ENCODE measurements at places on chromosomes 11 and 22.

DNA sequence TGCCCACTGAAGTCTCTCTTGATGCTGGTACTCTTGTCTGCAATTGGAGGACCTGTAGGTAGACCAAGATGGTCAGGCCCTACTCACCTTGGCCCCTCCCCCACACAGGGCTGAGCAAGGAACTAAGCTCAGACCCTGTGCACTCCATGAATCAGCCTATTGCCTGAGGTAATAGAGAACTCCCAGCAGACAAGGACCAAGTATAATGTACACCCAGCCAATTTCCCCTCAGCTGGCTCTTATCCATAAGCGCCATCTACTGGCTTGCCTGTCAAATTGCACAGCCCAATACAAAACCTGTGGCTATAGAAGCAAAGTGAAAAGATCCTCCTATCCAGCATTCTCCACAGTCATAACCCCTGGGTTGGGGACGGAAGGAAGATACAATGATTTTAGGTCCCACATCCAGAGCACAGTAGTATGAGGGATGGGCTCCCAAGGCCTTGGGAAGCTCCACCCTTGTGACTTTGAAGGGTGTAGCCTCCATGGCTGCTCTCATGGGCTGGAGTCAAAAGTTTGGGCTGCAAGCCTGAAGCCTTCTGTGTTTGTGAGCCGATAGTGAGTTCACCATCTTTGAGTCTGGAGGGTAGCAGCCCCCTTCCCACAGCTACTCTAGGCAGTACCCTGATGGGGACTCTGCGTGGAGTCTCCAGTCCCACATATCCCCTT is 56.0 kb downstream of the GLYATL2 start:
- H3K4me1 ChIP-seq = no peaks in the 10 kb centered on the region
- H3K4me3 ChIP-seq = no peak overlapping the region
- H3K27ac ChIP-seq = no peak overlapping the region
- no peaks in the 10 kb centered on the region for H3K36me3 ChIP-seq

DNA sequence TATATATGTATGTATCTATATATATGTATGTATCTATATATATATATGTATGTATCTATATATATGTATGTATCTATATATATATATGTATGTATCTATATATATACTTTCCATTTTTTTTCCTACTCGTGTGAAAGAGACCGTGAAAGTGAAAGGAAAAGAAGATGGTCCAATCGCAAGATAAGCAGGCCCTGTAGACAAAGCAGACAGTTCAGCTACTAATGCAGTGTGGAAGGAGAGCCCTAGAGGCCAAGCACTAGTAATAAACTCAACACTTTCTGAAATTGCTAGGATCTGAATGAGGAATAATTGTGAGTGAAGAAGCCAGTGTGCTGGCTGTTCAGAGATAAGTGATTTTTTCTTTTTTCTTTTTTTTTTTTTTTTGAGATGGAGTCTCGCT is 47.2 kb downstream of the MCHR1 start:
- no peaks in the 10 kb centered on the region for H3K27me3 ChIP-seq
- no peaks in the 10 kb centered on the region for H3K36me3 ChIP-seq
- no peaks in the 10 kb centered on the region for H3K4me1 ChIP-seq

GRCh38 chr11:70130636-70131035 is 52.5 kb downstream of the ANO1 start:
- no peak for DNase-seq
- H3K27ac ChIP-seq = no peak overlapping the region
- H3K4me3 ChIP-seq = no peak overlapping the region
- H3K4me1 ChIP-seq = peaks cover 22% of the 10 kb centered on the region
- no peaks in the 10 kb centered on the region for H3K27me3 ChIP-seq

DNA sequence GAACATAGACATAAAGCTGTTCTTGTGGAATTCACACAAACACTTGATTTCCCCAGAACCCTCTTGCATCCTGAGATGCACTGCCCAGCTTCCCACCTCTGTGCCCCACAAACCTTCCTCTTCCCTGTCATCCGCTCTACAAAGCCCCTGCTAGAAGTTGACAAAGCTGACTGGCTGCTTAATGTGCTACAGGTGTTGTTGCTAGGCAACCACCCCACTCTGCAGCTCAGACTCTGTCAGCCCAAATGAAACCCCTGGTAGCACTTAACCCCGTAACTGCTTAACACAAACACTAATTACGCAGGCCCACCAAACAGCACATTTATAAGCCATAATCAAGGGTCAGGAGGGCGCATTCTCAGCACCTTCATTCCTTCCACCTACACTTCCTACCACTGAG is 172.0 kb upstream of the CADM1 start:
- no peaks in the 10 kb centered on the region for H3K36me3 ChIP-seq
- H3K27ac ChIP-seq = no peak overlapping the region
- no peak overlapping the region for H3K4me3 ChIP-seq
- DNase-seq = peak; percentile 69
- peaks cover 23% of the 10 kb centered on the region for H3K4me1 ChIP-seq
- H3K27me3 ChIP-seq = no peaks in the 10 kb centered on the region

DNA sequence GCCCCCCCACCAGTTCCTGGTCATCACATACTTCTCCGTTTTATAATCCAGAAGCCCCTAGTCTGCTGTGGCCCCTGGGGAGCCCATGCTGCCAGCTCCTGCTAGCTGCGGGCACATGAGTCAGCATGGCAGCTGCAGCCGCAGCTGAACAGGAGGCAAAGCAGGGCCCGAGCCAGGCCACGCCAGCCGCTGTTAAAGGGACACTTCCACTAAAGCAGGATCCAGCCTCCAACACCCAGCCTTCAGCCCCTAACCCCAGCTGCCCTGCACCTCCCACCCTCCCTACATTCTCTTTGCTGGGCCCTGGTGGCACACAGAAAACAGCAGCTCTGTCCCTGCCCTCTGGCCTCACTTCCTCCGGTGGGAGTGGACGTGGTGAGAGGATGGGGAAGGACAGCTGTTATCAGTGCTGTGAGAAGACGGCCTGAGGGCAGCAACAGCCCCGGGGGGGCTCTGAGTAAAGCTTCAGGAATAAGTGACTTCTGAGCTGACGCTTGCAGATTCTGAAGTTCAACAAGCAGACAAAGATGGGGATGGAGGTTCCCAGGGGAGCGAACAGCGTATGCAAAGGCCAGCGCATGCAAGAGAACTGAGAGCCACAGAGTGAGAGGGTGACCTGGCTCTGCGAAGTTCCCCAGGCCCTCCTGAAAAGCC is 688 bp upstream of the LRRC74B start:
- H3K27me3 ChIP-seq = no peaks in the 10 kb centered on the region
- H3K36me3 ChIP-seq = no peaks in the 10 kb centered on the region
- H3K4me3 ChIP-seq = peak overlapping the region; percentile 85
- peaks cover 5% of the 10 kb centered on the region for H3K4me1 ChIP-seq
- H3K27ac ChIP-seq = peak overlapping the region; percentile 73
- no peak for DNase-seq

DNA sequence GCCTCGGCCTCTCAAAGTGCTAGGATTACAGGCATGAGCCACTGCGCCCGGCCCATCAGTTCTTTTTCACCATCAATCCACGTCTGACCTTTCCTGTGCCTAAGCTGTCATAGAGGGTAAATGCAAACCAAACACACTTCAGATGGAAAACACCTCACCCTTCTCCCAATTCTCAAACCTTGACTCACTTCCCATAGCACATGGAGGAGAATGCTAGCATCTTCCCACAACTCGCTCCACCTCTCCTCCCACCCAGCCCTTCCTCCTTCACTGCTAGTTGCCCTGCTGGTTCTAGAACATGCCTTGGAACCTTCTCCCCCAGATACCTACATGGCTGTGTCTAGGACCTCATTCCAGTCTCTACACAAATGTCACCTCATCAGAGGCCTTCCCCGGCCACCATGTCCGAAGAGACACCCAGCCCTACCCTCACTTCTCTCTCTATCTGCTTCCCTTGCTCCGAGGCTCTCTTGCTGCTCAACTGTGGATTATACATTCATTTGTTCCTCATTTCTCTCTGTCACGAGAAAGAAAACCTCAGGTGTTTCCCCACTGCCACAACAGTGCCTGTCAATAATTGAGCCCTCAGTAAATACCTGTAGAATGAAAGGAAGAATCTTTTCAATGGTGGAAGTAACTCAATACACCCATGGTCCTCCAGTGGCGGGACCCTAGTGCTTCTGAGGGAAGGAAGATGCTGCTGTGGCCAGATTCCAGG is 21.3 kb upstream of the NCF4 start:
- no peaks in the 10 kb centered on the region for H3K27me3 ChIP-seq
- no peaks in the 10 kb centered on the region for H3K36me3 ChIP-seq
- no peaks in the 10 kb centered on the region for H3K4me1 ChIP-seq
- no peak for DNase-seq
- H3K27ac ChIP-seq = no peak overlapping the region

- H3K4me3 ChIP-seq = no peak overlapping the region
- no peaks in the 10 kb centered on the region for H3K27me3 ChIP-seq
- no peaks in the 10 kb centered on the region for H3K4me1 ChIP-seq
- H3K36me3 ChIP-seq = no peaks in the 10 kb centered on the region
- DNase-seq = peak; percentile 86
Observed at GRCh38 chr11:68825571-68825970, 16.1 kb downstream of the CPT1A start.

GRCh38 chr11:95435628-95436353 is 204.8 kb upstream of the SESN3 start:
- no peak overlapping the region for H3K4me3 ChIP-seq
- H3K4me1 ChIP-seq = no peaks in the 10 kb centered on the region
- H3K36me3 ChIP-seq = no peaks in the 10 kb centered on the region
- H3K27ac ChIP-seq = no peak overlapping the region
- H3K27me3 ChIP-seq = no peaks in the 10 kb centered on the region

DNA sequence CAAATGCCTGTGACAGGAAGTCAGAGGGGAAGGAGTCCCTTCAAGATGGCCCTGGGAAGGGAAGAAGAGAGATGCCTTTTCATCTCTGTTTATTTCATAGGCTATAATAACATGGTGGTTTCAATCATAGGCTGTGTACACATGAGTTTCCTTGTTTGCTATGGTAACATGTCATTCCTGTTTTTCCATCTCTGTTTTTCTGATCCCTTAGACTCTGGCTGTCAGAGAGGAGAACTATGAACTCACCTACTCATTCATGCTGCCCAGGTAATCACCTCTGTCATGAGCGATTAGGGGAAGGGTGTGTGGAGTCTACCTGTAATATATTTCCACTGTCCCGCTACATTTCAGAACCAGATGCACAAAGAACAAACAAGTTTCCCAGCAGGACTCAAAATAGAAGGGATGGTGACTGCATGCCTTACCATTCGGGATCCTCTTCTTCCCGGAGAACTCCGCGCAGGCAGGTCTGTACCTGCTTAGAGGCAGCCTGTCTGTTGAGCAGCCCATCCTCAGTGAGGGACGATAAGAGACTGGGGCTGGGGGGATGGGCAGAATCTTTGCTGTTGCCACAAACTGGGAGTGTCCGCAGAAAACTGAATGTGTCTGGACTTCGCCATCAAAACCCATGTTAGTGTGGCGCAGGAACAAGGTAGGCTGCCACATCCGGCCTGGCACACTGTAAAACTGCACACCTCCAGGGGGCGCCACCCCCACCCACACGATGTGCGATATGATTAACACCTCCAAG is 7.1 kb upstream of the PEX26 start:
- H3K4me1 ChIP-seq = no peaks in the 10 kb centered on the region
- H3K27ac ChIP-seq = no peak overlapping the region
- H3K36me3 ChIP-seq = no peaks in the 10 kb centered on the region
- no peak for DNase-seq
- no peak overlapping the region for H3K4me3 ChIP-seq

- no peaks in the 10 kb centered on the region for H3K4me1 ChIP-seq
- peaks cover 34% of the 10 kb centered on the region for H3K27me3 ChIP-seq
- no peak overlapping the region for H3K4me3 ChIP-seq
- DNase-seq = no peak
- no peak overlapping the region for H3K27ac ChIP-seq
Observed at GRCh38 chr11:1834062-1834610, 654 bp upstream of the SYT8 start.

DNA sequence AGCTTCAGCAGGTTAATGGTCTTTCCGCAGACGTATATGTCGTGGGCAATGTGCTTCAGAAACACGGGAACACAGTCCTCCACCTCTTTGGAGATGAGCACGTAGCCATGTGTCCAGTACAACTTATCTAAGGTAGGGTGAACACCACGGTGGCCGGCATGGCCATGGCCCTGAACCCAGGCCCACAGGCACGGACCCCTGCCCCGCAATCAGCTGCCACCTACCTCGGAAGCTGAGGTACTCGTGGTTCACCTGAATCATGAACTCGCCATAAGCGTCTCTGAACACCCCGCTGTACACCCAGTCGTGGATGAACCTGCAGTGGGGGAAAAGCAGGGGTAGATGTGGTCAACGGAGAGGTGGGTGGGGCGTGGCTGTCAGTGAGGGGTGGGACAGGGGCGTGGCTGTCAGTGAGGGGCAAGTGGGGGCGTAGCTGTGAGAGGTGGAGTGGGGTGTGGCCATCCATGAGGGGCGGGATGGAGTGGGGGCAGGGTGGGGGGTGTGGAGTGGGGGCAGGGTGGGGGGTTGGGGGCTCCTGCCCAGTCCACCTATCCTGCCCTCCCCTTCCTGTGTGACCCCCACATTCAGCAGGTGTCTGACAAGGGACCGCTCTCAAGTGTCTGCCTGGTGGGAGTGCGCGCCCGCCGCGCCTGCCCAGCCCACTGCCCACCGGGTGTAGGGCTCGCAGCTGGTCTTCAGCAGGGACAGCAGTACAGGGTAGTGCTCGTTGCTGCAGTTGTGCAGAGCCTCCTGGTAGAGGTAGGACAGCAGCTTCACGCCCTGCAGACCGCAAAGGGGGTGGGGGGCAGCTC is 18.6 kb downstream of the TUBGCP6 start:
- H3K4me1 ChIP-seq = no peaks in the 10 kb centered on the region
- H3K27me3 ChIP-seq = no peaks in the 10 kb centered on the region
- no peak for DNase-seq
- no peak overlapping the region for H3K27ac ChIP-seq
- H3K36me3 ChIP-seq = peaks cover 7% of the 10 kb centered on the region
- no peak overlapping the region for H3K4me3 ChIP-seq

DNA sequence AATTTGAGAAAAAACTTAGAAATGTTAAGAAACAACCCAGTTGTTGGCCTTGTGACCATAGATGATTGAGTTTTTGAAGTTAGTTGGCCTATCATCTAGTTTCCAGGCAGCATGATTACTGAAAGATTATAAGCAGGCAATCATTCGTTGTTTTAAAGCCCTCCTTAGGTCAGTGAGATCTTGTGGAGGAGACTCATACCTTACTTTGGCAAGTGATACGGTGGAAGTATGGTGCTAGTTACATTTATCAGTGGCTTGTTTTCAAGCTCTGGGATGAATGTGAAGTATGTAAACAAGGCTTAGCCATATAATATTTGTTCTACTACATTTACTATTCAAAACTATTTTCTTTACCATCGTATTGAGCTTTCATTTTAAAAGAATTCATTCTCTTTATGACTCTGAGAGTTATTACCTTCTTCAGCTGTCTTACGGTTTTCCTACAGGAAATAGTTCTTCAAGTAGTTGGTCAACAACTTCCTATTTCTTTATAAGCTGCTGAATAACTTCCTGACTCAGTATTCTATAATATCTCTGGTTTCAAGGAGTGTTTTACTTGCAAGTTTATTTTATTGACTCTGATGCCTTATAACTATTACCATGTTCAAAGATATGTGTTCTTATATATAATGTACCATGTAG is 7.3 kb downstream of the YAP1 start:
- H3K36me3 ChIP-seq = peaks cover 43% of the 10 kb centered on the region
- peak overlapping the region; percentile 76 for H3K4me3 ChIP-seq
- H3K27me3 ChIP-seq = no peaks in the 10 kb centered on the region
- DNase-seq = no peak

- H3K27me3 ChIP-seq = no peaks in the 10 kb centered on the region
- DNase-seq = peak; percentile 37
- H3K4me1 ChIP-seq = no peaks in the 10 kb centered on the region
Observed at GRCh38 chr11:65127473-65128181, 5.5 kb downstream of the MRPL49 start.

- no peaks in the 10 kb centered on the region for H3K36me3 ChIP-seq
- H3K27me3 ChIP-seq = peaks cover 8% of the 10 kb centered on the region
- DNase-seq = no peak
- no peaks in the 10 kb centered on the region for H3K4me1 ChIP-seq
- H3K4me3 ChIP-seq = peak overlapping the region; percentile 79
Observed at GRCh38 chr22:41380993-41381328, 781 bp upstream of the TEF start.
